ENCODE measurements at places on chromosomes 5 and 9.

GRCh38 chr9:128448746-128449145 is 7.1 kb upstream of the ODF2 start:
- no peak for DNase-seq

- no peak for DNase-seq
Measured at GRCh38 chr5:31598640-31599611, 40.0 kb upstream of the PDZD2 start.

GRCh38 chr9:97711223-97711626 is 14.1 kb upstream of the XPA start:
- DNase-seq, result no peak

DNA sequence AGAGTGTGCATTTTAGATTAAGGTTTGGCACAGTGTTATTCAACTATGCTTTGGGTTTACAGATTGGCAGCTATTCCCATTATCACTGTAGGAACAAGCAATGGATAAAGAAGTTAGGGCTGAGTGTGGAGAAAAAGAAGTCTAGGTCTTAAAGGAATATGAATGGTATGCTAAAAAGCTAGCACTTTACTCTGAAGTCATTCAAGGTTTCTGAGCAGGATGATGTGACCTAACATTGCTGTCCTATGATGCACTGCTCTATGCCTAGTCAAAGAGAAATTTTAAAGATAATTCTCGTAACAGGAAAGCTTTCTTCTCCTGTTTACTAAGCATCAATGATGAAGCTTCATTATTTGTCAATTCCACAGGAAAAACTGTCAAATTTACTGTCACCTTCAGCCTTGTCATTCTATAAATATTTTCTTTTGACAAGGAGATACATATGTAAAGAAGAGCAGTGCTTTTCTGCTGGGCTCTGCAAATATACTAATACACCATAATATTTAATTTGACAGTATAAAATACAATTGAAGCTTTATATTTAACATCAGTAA is 476.1 kb upstream of the PTPRD start:
- no peak for DNase-seq

DNA sequence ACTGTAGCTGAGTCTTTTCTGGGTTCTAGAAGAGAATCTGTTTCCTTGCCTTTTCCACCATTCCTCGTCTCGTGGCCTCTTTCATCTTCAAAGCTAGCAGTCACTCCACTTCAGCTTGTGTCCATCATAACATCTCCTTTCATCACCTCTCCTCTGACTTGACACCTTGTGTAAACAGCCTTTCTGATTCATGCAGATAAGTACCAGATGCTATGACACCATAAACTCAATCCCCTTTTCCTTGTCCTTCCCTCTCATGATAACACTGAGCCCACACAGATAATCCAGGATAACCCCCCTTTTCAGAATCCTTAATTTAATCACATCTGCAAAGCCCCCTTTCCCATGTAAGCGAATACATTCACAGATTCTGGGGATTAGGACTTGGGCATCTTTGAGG is 95.5 kb downstream of the SNX24 start:
- no peak for DNase-seq

- DNase-seq, result peak; percentile 73
Measured at GRCh38 chr5:150672237-150672883, 11.3 kb downstream of the MYOZ3 start.

DNA sequence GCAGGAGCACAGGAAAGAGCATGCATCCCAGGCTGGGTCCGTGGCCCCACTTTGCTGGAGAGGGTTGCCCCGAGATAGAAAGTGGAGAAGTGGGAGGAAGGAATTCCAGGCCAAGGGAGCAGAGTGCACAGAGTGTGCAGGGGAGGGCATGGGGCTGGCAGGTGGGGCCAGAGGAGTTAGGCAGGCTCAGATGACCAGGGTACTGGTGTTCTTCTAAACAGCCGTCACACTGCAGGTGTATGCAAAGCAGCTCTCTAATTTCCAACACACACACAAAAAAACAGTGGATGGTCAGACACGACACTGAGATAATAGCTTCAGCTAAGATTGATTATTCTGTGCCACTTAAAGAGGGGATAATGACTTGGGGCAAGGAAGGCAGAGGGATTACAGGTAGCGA is 212.2 kb downstream of the MTRR start:
- no peak for DNase-seq

- DNase-seq, result no peak
Measured at GRCh38 chr5:14942212-14942611, 70.6 kb upstream of the ANKH start.

GRCh38 chr9:79522793-79523192 is 49.0 kb upstream of the TLE4 start:
- no peak for DNase-seq

DNA sequence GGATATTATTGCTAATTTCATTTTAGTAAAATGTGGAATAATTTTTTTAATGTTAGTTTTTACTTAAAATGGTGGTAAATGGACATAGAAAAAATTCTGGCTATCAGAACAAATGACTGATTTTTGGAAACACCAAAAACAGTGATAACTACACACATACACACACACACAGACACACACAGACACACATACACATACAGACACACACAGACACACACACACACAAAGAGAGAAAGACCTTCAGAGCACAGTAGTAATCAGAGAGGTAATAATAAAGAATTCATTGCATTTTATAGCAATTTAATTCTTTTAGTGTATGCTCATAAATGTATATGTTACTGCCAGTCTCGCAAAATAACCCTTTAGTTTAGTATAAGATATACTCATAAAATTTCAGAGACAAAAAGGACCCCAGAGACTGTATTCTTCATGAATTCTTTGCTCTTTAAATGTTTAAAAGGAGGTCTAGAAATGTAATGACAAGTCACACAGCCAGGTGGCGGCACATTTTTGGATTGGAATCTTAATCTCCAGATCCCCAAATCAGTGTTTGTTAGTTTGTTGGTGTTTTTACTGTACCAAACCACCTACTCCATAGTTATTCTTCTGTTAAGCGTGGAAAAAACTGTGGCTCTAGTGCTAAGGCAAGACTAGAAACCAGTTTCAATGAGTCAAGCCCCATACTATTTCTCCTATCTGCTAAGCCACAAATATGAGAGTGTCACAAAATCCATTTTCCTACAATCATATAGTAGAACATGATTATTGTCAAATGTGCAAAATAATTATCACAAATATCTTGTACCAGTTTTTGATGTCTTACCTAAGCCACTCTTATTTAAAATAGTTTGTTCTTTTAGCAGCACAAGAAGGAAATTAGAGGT is 109.9 kb downstream of the EDIL3 start:
- DNase-seq, result peak; percentile 61

Data from head of caudate nucleus (tissue), 42 donors.